ENCODE measurements at places on chromosomes 7 and 10.

- no peak for DNase-seq
Observed at GRCh38 chr10:61765176-61766087, 102.7 kb downstream of the CABCOCO1 start.

GRCh38 chr7:21191321-21192073 lies 236.4 kb upstream of the SP4 start:
- no peak for DNase-seq

DNA sequence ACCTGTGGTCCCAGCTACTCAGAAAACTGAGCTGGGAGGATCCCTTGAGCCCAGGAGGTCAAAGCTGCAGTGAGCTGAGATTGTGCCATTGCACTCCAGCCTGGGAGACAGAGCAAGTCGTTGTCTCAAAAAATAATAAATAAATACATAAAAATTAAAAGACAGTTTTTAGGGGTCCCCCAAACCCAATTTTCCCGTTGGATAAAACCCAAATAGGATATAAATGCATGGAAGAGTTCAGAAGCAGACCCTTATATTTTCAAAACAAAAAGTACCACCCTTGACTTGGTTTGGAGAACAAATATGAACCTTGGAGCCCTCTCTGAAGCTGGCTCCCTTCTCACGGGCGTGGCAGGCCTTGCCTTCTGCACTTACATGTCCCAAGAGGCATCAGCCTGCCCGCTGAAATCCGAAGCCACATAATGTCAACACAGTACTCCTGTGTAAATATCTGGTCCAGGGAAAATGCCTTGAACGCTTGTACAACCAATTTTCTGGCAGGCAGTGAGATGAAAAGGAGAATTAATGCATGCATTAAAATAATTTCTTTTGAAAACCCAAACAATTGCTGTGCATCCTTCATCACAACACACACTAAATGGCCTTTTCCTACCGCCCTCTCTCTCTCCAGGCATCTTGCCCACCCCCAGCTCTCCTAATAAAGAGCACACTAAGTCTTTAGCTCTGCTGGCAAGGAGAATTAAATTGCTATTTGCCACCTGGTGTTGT lies 46.4 kb upstream of the PARD3 start:
- no peak for DNase-seq

- DNase-seq = no peak
Observed at GRCh38 chr10:47457528-47457820, 26.4 kb downstream of the ANXA8 start.

GRCh38 chr10:114142018-114142417 lies 32.0 kb downstream of the CCDC186 start:
- DNase-seq = no peak

DNA sequence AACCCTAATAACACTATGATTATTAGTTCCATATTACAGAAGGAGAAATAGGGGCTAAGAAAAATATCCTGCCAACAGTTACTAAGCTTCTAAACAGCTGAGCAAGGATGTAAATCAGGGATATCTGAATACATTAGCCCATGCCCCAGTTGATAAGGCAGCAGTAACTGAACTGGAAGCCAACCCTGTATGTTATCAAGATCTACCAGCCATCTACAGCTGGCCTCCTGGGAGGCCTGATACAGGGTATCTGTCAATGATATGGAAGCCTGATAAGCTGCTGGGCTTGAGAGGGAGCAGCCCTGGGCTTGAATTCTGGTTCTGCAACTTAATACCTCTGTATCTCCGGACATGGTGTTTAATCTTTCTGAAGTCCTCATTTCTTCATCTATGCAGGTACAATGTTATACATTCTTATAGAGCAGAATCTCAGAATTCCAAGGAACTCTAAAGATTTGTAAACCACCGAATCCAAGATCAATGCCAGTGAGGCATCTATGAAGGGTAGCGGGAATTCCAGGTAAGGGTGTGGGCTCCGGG lies 37.9 kb upstream of the AFAP1L2 start:
- no peak for DNase-seq

GRCh38 chr7:44963364-44964290 lies 15.2 kb downstream of the MYO1G start:
- no peak for DNase-seq

GRCh38 chr7:16450366-16450765 lies 15.2 kb downstream of the SOSTDC1 start:
- DNase-seq = no peak

Measured in effector CD4-positive, alpha-beta T cell (primary cell).